Suprapubic skin (tissue), 4 donors: ENCODE measurements at places on chromosomes 13 and 19. TPM values are rescaled to one million over a fixed set of nuclear protein-coding genes. Genes with fewer than 3 reads are reported as not detected.

PBX4 gene
- total RNA-seq = 5.5 TPM

ITGBL1 gene
- 9.5 TPM for total RNA-seq

HSH2D gene
- not detected for total RNA-seq

ZNF628 gene
- total RNA-seq = 19.3 TPM
